GM13977 (cell line): ENCODE measurements at places on chromosomes 2 and 18.

GRCh38 chr2:6881046-6881445 lies 3.5 kb downstream of the RSAD2 start:
- no peak for DNase-seq

DNA sequence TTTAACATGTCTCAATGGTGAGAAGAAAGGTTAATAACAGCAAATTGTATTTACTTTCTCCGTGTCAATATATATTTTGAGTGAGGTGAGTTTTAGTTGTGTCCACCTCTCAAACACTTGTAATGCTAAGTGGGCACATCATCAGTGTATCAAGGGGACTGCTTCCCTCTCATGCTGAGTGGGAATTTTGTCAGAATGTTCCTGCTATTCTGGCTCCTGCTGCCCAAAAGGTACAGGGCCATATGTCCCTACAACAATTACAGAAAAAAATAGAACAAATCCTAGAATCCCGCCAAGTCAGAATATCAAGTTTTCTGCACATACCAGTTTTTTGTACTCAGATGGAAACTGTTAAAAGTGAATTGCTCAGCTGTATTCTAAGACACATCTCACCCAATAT lies 5.4 kb upstream of the CERKL start:
- no peak for DNase-seq

DNA sequence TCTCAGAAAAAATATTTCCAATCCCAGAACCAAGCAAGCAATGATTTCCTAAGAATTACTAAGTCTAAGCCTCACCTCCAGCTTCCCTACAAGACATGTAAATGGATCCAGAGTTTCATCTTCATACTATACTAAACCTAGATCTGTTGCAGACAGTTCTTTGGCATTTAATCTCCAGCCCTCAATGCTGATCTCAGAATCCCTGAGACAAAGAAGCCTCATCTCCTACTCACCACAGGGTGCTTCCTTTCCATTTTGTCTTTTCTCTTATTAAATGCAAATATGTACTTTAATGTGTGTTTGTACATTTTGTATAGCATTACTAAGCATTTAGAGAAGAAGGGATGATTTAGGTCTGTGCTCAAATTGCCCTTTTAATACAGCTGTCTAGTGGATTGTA lies 954.9 kb downstream of the TDRD15 start:
- no peak for DNase-seq

GRCh38 chr18:228586-228985 lies 39.3 kb downstream of the THOC1 start:
- DNase-seq: no peak

GRCh38 chr2:234565842-234566619 lies 69.2 kb upstream of the ARL4C start:
- no peak for DNase-seq

GRCh38 chr2:113245276-113245711 lies 33.4 kb downstream of the PAX8 start:
- no peak for DNase-seq

GRCh38 chr18:38427736-38428135 lies 862.1 kb upstream of the CELF4 start:
- DNase-seq: no peak

DNA sequence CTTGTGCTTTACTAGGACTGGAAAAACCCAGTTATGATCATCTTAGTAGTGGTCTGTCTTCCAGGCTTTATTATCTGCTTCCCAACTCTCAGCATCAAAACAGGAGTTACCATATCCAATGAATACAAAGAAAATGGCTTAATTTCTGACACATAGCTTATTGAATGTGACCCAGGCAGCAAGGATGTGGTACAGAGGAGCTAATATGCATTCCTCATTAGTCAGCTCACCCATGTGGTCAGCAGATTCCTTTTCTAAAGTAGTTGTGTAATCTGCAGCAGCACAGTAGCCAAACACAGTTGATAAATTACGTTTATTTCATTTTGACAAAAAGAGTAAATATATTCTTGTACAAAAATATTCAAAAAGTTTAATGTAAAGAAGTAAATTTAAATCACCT lies 43.6 kb downstream of the TSPYL6 start:
- DNase-seq: no peak

DNA sequence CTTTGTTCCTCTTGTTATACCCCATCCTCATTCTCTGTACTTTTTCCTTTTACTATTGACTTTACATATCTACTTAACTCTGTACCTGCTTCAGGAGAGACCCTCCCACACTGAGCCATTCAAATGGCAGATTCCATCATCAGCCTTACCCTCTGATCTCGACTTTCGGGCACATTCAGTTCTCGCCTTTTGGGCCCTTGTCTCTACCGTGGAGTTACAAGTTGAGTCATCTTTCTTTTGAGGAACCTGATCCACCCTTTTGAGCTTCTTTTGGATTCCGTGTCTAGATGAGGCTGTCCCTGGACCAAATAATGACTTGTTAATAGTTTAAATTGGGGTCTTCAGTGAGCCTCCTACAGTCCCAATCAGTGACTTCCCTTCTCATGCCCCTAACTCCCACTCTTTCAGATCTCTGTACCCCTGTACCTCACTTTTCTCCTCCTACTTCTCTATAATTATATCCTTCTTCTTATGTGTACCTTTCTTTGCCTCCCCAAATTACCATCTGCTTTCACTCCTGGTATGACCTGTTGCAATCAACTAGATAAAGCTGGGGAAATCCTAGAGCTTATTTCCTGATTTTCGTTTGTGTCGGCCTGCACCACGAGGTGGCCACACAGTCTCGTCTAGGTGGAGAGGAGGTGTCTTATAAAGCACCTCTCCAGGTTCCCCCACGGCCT lies 17.2 kb downstream of the SP110 start:
- DNase-seq: peak; percentile 35

DNA sequence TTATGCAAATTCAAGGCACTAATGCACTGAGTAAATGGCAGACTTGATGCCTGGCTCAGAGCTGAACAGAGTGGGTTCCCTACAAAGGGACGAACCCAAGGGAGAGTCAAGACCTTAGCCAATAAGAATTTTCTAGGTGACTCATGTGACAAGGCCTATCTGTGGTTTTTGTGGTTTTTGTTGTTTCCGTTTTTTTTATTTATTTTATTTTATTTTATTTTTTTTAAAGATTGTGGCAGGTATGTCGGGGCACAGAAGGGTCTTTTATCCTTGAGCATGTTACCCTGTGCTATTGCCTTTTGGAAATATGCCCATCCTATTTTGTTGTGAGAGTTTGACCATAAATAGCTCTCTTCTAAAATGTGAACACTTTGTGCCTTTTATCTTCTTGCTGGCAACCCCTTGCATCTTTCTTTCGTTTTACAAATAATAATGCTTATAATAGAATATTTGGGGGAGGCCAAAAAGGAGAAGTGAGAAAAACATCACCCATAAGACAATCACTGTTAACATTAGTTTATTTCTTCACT lies 113.4 kb upstream of the AQP4 start:
- peak; percentile 61 for DNase-seq

DNA sequence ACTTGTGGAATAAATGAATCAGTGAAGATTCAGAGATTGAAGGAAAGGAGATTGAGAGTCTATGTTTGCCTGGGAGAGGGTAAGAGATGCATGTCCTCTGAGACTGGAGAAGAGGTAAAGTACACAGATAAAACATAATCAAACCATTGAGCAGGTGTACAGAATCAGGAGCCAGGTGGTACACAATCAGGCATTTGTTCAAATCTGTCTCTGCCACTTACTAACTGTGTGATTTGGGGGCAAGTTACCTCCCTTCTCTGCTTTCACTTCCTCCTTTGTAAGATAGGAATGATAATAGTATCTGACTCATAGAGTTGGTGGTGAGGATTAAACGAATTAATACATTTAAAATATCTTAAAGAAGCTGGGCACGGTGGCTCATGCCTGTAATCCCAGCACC lies 94.0 kb downstream of the CDK15 start:
- no peak for DNase-seq

DNA sequence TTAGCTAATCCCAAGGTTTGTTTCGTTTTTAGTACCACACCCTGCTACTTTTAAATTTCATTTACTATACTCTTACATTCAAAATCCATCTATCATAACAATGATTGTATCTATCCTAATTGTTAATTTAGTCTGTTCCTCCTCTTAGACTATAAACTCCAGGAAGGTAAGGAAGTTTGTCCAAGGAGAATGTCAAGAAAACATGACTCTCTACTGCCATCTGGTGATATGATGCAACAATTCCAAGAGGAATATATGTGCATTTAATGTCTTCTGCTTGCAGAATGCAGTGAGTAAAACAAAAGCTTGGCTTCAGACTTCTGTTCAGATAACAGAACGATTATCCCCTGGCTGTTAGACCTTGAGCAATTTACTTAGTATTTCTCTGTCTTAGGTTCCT lies 1267.1 kb downstream of the LRP1B start:
- DNase-seq: peak; percentile 9

- no peak for DNase-seq
Observed at GRCh38 chr18:49921318-49921985, 108.1 kb upstream of the ACAA2 start.

GRCh38 chr2:150676747-150677383 lies 189.4 kb upstream of the RND3 start:
- no peak for DNase-seq

GRCh38 chr2:191218292-191218898 lies 26.8 kb upstream of the MYO1B start:
- peak; percentile 16 for DNase-seq

- DNase-seq: no peak
Observed at GRCh38 chr18:48762022-48762421, 188.7 kb downstream of the SMAD7 start.

- DNase-seq: no peak
Observed at GRCh38 chr18:3878401-3878800, 428.4 kb downstream of the TGIF1 start.

DNA sequence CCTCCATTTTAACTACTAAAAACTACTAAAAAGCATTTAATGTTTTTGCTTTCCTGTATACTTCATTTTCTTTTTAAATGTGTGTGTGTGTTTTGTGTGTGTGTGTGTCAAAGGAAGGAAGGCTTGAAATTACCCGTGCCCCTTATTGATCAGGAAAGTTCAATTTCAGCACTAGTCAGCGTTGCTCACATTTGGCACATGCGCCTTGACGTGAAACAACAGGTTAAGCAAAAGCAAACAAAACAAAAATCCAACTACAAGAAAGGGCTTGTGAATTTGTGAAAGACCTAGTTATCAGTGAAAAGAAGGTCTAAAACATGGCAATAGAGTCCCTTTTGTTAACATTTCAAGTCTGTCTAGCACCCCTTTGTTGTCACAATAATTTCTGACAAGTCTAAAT lies 72.5 kb downstream of the KCNH7 start:
- no peak for DNase-seq

DNA sequence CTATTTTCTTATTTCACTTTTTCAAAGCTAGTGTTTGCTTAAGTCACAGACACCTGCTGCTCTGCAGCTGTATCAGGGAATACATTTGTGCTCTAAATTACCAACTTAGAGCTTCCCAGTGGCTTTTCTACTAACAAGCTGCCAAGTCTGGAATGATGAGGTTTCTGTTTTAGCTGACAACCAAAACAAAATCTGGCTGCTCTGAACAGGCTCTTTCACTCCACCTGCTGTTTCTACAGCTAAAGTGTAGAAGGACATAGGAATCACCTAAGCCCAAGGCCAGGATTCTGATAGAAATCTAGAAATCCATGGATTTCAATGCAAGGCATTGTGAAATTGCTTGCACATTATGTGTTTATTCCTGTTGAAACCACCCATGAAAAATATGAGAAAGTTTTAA lies 201.2 kb downstream of the SUCLG1 start:
- no peak for DNase-seq

GRCh38 chr2:73293534-73294171 lies at the start of gene EGR4:
Gene EGR4 (minus strand): TSS chr2:73293548. CDS start chr2:73293317, 231 bp downstream.
- DNase-seq: peak; percentile 98

- DNase-seq: no peak
Observed at GRCh38 chr2:206389164-206389563, 54.2 kb upstream of the ADAM23 start.

DNA sequence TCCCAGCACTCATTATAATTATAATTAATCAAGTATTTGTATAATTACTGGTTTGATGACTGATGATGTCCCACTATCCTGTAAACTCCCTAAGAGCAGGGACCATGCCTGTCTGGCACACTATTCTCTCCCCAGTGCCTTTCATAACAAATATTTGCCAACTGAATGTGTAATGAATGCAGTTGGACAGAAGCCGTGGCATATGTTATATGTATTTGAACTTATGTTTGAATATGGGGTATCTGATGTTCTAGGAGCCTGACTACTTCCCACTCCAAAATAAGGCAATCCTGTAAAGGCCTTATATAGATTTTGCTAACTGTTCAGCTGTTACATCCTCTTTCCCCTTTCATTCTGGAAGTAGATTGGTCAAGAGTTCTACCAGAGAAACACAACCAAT lies 19.7 kb downstream of the OSBPL6 start:
- DNase-seq: no peak

DNA sequence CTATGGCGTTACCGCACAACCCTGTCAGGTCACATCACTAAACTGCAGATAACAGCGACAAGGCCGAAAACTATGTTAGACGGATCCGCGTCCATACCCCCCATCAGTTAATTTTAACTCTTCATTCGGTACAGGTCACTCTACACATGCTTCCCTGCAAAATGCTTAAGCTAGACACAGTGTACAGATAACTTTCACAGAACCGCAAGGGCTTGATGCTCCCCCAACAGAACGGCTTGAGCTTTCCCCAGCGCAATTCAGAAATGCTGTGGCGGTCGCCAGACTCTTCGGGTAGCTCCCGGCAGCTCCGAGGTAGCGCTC lies 283 bp upstream of the RBBP8 start:
- no peak for DNase-seq

- no peak for DNase-seq
Observed at GRCh38 chr2:195677884-195678283, 20.9 kb downstream of the SLC39A10 start.

DNA sequence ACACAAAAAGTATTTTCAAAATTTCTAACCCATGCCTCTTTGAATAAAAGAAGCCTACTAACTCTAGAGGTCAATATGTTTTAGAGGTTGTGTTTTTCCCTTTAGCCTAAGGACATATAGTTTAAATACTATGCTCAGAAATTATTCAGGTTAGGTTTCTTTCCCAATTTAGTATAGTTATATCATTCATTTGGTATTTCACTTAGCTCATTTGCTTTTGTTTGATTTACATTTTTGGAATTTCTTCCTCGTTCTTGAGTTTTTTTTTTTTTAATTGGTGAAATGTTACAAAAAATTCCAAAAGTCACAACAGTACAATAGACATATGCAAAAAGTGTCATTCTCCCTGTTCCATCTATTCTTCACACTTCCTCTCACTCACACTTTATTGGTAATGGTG lies 371.3 kb upstream of the TNP1 start:
- no peak for DNase-seq
